Lung (tissue), 17 donors: ENCODE measurements at places on chromosomes 1 and 21. TPM values are rescaled to one million over a fixed set of nuclear protein-coding genes. Genes with fewer than 3 reads are reported as not detected.

HAO2 gene
- not detected for polyA plus RNA-seq

UTS2 gene
- not detected for polyA plus RNA-seq

MROH7 gene
- polyA plus RNA-seq = 1.2 TPM

- H3K36me3 ChIP-seq = no peaks in the 10 kb centered on the region
- no peaks in the 10 kb centered on the region for H3K27me3 ChIP-seq
- H3K4me3 ChIP-seq = no peak overlapping the region
- no peak for DNase-seq
- H3K27ac ChIP-seq = no peak overlapping the region
Measured at GRCh38 chr1:194279975-194280374, 1093.6 kb upstream of the B3GALT2 start.

GRCh38 chr21:43338951-43339350, 88.0 kb downstream of the SIK1 start:
- H3K27me3 ChIP-seq = no peaks in the 10 kb centered on the region
- H3K36me3 ChIP-seq = no peaks in the 10 kb centered on the region
- no peak for DNase-seq
- H3K4me3 ChIP-seq = no peak overlapping the region

DNA sequence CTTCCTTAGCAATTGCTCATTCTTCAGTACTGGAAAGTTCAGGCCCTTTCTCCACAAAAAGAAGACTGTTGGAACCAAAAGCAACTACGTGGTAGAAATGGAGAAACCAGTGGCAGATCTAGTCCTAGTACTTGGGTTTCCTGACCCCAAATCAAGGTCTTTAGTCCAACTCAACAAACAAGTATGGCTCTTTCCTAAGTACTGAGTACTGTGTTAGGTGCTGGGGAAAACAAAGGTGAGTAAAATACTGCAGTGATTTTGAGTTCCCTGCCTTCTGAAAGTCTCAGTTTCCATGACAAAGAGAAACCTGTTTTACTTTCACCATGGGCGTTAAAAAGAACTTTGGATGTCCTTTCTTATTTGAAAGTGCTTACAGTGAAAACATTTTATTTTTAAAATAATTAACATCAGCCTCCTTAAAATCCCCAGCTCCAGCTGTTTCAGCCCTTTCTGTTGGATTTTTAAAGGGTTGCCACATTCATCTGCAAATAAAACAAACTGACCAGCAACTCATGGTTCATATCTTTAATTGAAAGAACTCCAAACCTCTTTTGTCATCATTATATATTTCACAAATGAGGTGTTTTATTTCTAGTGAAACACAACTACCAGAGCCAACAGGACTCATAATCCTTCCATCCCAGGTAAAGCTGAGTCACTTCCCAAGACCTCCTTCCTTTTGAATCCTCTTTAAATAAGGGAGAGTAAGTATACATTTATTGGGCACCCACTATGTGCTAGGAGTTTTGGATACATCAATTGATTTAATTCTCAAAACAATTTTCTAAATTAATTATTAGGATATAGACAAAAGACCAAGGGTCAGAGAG, 35.4 kb downstream of the PLPP3 start:
- H3K27ac ChIP-seq = no peak overlapping the region
- H3K36me3 ChIP-seq = no peaks in the 10 kb centered on the region
- H3K4me1 ChIP-seq = peaks cover 36% of the 10 kb centered on the region
- no peak overlapping the region for H3K4me3 ChIP-seq

- no peaks in the 10 kb centered on the region for H3K27me3 ChIP-seq
- H3K36me3 ChIP-seq = no peaks in the 10 kb centered on the region
- no peak overlapping the region for H3K27ac ChIP-seq
Measured at GRCh38 chr1:9368356-9368755, 75.7 kb downstream of the SPSB1 start.

DNA sequence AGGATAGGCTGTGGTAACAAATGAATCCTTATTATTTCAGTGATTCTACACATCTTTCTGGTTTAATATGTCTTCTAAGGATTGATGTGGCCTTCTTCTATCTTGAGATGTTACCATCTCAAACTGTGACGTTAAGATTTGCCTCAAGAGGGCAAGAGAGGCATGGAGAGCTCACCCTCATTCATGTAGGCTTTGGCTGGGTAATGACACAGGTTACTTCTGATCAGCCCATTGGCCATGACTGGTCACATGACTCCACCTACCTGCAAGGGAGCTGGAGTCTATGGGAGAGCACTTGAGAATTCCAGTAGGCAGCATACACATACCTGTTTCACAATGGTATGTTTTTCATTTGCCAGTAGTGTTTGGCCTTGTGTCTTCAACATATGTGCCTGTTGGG, 30.0 kb downstream of the CACHD1 start:
- H3K4me3 ChIP-seq = no peak overlapping the region
- H3K4me1 ChIP-seq = no peaks in the 10 kb centered on the region
- H3K36me3 ChIP-seq = no peaks in the 10 kb centered on the region
- H3K27me3 ChIP-seq = no peaks in the 10 kb centered on the region
- no peak for DNase-seq

- H3K36me3 ChIP-seq = no peaks in the 10 kb centered on the region
- no peak overlapping the region for H3K27ac ChIP-seq
- H3K27me3 ChIP-seq = no peaks in the 10 kb centered on the region
- H3K4me1 ChIP-seq = no peaks in the 10 kb centered on the region
- H3K4me3 ChIP-seq = no peak overlapping the region
- peak; percentile 60 for DNase-seq
Measured at GRCh38 chr1:17274186-17275170, 25.6 kb downstream of the PADI3 start.

DNA sequence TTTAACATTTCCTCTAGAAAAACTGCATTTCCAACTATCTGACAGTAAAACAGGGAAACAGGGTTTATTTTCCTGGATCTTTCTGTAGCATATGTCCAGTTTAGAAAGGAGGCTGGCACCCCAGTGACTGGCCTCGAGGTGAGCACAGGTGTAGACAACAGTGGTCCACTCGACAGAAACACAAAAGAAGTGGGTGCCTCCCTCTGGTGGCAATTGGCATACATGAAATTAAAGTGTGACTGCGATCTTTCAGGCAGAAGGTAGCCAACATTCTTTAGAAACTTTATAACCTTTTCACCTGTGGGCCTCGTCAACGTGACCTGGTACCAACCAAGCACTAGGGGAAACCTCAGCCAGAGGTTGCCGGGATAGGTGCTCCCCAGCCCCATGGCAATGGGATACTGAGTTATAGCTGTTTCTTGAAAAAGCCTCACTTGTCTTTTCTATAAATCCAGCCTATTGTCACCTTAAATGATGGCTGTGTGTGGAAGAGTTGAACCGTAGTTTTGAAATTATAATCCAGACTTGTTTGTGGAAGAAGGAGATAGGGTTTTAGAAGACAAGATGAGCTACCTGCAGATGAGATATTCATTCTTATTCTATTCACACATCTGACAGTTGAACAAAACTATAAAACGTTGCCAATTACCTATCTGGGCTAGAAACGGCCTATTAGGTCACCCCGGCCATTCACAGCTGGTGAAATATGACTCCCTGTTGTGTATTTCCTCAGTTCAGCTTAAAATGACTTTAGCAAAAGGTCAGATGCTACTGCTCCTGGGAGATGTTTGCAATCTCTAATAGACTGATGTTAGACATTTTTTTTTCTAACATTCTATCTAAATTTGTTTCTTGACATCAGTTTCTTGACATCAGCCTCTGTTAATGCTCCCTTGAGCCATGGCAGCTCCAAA, 44.3 kb downstream of the PCP4 start:
- no peaks in the 10 kb centered on the region for H3K4me1 ChIP-seq
- no peak for DNase-seq
- H3K4me3 ChIP-seq = no peak overlapping the region
- no peaks in the 10 kb centered on the region for H3K27me3 ChIP-seq
- no peak overlapping the region for H3K27ac ChIP-seq
